ENCODE measurements at places on chromosomes 12 and 14.

DNA sequence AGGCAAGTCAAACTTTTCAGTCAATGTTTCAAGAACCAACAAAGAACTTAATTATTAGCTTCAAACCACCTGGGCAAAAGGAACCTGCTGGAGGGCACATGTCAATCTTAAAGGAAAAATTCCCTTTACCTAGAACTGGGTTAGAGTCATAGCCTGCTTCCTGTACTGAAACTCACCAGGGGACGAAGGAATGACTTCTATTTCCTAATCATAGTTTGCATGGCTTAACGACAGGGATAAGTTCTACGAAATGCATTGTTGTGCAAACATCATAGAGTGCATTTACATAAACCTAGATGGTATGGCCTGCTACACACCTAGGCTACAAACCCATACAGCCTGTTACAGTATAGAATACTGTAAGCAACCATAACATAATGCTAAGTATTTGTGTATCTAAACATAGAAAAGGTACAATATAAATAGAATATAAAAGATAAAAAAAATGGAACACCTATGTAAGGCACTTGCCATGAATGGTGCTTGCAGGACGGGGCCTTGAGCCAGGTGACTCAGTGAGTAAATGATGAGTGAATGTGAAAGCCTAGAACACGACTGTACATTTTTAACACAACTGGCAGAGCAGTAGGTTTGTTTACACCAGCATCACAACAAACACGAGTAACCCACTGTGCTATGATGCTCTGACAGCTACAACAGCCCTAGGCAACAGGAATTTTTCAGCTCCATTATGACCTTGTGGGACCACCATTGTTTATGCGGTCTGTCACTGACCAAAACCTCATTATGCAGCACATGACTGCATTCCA, 234.9 kb upstream of the CAND1 start:
- DNase-seq = no peak

GRCh38 chr12:3182426-3182825, 105.2 kb downstream of the TSPAN9 start:
- no peak for DNase-seq

DNA sequence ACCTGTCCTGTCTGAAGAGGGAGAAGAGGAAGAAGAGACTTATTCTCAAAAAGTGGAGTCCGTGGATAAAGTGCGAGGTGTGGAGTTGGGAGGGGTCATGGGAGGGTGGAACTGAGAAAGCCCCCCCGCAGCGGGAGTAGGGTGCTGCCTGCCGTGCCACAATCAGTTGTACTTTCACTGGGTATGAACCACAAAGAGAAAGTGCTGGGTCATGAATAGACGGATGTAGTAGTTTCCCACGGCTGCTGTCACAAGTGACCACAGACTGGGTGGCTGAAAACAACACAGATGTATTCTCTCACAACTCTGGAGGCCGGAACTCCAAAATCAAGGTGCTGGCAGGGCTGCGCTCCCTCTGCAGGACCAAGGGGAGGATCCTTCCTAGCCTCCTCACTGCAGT, 5.5 kb downstream of the DNAH10 start:
- peak; percentile 29 for DNase-seq

DNA sequence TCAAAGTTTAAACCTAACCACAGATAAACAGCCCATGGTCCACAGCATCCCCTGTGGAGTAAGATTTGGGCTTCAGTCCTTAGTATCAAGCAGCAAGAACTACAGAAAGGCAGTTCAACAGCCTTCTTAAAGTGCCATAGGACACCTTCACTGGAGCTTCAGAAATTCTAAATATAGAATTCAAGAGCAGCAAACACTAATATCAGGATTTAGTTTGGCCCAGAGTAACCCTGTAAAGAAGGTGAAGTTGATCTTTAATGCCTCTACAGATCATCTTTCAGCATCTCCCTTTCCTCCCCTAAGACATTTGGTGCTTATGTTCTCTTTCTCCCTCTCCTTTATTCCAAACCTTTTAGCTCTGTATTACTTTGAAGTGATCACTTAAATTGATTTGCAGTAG, 59.5 kb upstream of the ARHGAP5 start:
- DNase-seq = no peak

DNA sequence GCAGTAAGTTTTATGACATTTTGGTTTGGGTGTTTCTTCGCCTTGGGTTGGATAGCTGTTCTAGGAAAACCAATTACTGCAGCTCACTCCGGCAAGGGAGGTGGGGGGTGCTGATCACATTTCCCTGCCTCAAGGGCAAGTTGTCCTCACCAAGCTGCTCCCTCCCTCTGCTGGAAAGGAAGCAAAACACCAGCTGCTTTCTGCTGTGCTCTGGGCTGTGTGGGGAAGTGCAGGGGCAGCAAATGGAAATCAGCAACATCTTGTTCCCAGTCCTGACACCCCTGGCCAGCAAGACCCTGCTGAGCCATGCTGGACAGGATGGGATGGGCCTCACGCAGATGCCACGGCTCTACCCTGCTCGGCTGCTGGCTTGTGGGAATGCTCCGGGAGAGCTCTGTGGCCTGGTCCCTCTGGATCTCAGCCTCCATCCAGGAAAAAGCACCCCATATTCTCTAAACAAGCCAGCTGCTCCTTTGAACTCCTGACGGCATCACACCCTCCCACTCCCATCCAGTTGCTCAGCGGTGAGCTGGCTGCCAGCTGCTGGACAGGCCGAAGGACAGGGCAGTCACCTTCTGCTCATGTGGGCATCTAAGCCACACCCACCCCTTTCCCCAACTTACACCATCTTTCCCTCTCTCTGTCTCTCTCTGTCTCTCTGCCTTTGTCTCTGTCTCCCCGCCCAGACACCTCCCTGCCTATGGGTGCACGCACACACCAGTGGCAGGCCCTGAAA, 52.4 kb upstream of the EIF5 start:
- DNase-seq = no peak

DNA sequence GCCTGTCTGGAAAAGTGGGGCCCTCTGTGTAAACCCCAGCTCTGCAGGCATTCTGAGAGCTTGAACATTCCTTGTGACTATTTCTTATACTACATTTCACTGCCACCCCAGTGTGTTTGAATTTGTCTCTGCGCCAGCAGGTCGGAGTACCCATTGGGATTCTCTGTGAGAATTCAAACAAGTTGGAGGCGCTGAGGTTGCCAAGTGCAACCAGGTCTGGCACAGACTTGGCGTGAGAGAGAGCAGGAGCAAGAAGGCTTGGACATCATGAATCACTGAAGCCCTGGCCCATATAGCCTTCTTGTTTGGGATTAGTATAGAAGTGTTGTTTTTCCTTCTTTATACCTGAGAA, 33.0 kb upstream of the ATP2A2 start:
- DNase-seq = no peak

- DNase-seq = no peak
Measured at GRCh38 chr14:92647797-92648279, 100.6 kb downstream of the LGMN start.

All from GM12891 (cell line).